ENCODE measurements at places on chromosomes 4 and X.

- no peak for DNase-seq
Observed at GRCh38 chrX:41984628-41985027, 61.3 kb upstream of the CASK start.

- no peak for DNase-seq
Observed at GRCh38 chr4:125369098-125369497, 54.3 kb downstream of the FAT4 start.

GRCh38 chrX:16113978-16114565, 9.3 kb upstream of the GRPR start:
- no peak for DNase-seq

GRCh38 chrX:139077281-139078250, 366.0 kb upstream of the FGF13 start:
- DNase-seq = no peak

- no peak for DNase-seq
Observed at GRCh38 chr4:88396681-88397080, 18.0 kb downstream of the HERC6 start.

DNA sequence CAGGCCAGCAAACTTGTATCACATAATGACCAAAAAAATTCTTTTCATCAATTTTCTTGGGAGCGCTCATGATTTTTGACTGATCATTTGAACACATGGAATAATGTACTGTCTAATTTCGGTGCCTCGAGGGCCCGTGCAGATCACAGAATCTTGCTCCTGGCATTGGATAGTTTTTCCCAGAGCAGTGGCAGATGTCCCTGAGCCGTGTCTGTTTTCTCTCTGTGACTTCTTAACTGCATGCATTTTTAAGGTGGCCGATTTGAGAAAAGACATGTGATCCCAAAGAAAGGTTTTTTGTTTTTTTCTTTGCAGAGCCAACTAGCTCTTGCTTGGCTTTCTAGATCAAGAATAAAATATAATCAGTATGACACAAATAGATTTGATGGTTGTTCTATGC, 19.7 kb downstream of the GPRIN3 start:
- DNase-seq = no peak

DNA sequence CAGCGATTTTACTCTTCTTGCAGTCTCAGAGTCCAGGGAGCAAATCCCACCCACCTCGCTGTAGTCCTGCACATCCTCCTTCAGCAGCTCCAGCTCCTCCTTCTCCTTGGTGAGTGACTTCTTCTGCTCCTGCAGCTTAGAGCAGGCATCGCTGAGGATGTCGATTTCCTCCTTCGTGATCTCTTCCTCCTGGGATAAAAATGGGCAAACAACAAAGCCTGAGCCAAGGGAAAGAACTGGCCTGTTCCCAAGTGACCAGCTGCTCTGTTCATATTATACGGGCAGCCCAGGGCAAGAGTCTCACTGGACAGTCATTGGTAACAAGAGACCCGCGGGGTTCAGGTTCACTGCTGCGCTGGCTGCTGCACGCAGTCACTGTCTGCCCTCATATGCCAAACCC, 26.2 kb downstream of the FGFR3 start:
- DNase-seq = no peak

DNA sequence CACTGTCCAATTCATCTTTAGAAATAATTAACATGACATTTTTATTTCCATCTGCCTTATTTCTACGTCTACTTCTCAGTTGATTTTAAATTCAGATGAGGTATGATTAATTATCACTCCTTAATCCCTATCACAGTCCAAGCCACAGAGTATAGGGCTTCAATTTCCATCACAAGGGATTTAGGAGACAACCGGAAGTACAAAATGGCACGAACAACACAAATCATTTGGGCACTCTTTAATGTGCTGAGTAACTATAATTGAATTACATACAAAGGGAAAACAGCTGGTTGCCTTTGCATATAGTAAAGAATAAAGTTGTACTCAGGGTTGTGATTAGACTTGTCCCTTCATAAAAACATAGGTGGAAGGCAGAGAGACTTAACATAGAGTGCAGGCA, 290.4 kb upstream of the MAGEB16 start:
- no peak for DNase-seq

GRCh38 chrX:124242131-124242530, 90.3 kb upstream of the TEX13D start:
- DNase-seq = no peak

DNA sequence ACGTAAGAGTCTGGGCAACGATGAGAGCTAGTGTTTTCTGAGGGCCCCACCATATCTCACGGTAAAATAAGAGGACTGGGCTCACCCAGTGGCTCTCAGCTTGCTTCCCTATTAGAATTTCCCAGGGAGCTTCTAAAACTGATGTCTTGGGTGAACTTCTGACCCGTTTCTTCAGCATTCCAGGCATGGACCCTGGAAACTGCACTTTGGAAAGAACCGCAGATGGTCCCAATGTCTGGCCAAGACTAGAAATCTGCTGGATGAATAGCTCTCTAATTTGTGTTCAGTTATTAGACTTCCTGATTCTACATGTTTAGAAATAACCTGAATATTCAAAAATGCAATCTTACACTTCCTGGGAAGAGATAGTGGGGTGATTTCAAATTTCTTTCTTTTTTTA, 127.8 kb downstream of the ANOS1 start:
- DNase-seq = no peak

DNA sequence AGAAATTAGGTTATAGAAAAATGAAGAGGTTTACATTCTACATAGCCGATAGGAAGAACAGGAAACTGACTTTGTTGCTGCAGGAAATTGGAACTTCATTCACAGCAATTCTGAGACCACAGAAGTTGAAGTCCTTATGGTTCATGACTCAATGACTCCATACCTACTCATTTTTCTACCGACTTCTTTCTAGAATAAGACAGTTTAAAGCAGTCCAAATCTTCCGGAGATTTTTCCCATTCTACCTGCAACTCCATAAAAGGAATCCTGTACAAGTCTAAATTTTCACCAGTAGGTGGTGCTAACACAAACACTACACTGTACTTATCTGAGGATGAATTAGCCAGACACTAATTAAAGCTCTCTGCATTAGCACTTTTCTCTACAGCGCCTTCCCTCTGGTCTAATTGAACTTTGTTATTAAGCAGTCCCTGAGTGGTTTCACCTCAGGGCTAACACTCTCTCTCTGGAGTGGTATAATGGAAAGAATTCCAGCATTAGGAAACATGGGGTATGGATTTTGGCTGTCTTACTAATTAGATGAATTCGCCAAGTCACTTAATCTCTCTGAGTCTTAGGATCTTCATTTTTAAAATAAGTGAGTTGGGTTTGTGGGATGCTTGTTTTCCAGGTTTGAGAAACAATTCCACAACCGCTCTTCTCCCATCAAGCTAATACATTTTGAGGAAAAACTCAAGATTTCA, 167.9 kb downstream of the SMIM20 start:
- no peak for DNase-seq

DNA sequence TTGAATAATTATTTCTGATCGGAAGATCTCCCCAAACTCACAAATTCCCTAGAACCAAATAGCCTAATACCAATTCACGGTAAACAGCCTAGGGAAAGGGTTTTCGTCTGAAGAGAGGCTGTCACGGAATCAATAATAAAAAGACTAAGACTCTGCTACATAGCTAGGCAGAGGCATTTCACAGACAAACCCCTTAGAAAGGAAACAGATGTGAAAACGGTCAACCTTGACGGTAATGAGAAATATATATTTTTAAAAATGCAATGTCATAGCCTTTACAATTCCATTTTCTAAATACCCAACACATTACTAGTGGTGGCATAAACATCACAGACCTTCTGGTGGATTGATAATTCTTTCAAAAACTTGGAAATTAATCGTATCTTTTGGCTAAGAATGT, 28.4 kb downstream of the PROM1 start:
- no peak for DNase-seq

DNA sequence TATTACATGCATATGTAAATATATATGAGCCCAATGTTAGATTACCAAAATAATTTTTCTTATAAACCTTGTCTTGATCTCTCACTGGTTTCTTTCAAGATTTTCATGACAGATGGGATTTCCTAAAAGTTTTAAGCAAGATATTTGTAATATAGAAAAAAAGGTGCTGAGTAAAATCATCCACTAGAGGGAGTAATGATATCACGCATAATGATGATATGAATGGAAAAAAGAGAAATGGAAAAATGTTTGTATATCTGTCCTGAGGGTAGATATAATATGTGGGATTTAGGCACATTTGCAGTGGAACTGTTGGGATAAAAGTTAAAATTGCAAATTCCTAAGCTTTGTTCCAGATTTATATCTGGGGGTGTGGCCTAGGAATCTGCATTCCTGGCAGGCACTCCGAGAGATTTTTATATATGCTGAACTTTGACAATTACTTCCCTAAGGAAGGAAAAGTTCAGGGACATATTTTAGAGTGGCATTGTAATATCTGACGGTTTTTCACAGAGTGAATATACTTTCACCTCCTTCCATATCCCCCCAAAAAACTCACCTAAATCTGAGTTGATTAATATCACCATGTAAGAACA, 60.5 kb downstream of the TMA16 start:
- DNase-seq = no peak

- DNase-seq = no peak
Observed at GRCh38 chr4:185332575-185333464, 62.9 kb downstream of the LRP2BP start.

- DNase-seq = no peak
Observed at GRCh38 chrX:672931-673330, 42.3 kb downstream of the SHOX start.

- DNase-seq = no peak
Observed at GRCh38 chrX:17520016-17520615, 145.1 kb downstream of the NHS start.

- no peak for DNase-seq
Observed at GRCh38 chrX:13570261-13570605, 832 bp downstream of the EGFL6 start.

DNA sequence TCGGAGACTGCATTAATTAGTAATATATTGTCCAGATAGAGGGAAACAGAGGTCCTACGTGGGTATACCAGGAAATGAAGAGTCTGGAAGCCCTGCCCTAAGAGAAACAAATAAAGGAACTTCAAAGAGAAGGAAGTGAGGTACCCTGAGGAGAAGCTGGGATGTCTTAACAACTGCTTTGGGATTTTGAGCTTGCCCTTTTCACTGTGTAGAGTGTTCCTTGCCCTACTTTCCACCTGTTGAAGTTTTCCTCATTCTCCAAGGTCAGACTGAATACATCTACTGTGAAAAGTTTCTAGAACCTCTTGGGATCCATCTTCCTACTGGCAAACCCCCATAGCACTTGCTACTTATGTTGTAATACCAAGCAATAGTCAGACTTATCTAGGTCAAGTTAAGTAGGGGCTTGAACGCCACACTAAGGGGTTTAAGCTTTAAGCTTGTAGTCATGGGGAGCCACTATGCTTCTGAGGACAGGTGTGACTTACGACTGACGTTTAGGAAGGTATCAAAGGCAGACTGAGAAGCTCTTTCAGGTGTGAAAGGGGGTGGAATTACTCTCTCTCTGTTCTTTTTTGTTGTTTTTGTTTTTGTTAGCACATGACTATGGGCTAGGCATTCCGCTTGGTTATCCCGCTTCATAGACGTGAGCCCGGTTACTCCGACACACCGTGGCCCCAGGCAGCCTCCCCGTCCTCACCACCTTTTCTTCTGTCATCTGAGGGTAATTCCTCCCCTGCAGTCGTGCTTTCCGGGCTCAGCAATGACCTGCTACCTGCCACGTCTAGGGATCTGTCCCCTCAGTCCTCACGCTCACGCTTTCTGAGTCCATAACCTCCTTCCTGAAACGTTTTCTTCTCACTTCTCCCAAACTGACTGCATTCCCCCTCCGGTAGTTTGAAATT, 959 bp upstream of the REST start:
- no peak for DNase-seq

DNA sequence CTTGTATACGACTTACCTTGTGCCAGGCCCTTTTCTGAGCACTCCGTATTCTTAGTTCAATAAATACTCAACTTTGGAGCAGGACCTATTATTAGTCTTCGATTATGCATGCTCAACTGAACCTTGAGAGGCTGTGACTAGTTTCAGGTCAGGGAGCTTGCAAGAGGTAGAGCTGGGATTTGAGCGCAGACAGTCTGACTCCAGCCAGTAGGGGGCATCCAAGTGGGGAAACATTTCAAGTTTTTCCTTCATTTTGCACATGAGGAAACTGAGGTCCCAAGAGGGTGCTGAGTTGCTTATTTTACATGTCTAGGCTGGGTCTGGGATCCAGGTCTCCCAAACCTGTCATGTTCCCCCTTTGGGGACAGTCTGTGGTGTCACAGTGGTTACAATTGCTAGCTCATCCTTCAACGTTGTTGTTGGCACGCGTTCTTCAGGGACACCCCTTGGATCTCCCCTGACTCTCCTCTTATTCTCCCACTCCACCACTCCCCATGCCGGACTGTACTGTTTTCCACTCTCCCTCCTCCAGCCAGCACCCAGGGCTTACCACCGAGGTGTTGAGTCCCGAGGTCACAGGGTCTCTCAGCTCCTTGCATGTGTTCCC, 6.7 kb upstream of the PRICKLE3 start:
- no peak for DNase-seq

GRCh38 chr4:46856333-46856732, 52.7 kb downstream of the COX7B2 start:
- no peak for DNase-seq

GRCh38 chrX:21632027-21632426, 26.1 kb downstream of the KLHL34 start:
- no peak for DNase-seq

DNA sequence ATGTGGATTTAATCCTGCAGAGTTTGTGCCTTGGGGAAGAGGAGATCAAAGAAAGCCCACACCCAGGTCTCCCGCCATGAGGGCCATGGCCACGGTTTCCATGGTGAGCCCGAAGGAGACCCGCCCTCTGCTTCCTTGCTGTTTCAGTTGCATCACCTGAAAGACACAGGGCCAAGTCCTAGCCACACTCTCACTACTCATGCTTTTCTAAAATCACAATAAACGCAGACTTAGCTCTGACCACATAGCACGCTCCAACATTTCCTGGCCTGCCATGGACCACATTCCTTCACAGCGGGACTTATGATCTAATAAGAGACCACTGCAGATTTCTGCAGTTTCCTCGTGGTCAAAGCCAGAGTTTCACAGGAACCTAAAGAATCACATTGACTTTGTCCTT, 426.0 kb upstream of the NR3C2 start:
- DNase-seq = no peak

GRCh38 chrX:154739952-154740465, 10.9 kb downstream of the GAB3 start:
- no peak for DNase-seq

GRCh38 chr4:118175506-118175905, 141.2 kb downstream of the NDST3 start:
- DNase-seq = no peak

GRCh38 chrX:45765767-45766166, 565.1 kb upstream of the DIPK2B start:
- no peak for DNase-seq

GRCh38 chrX:97030947-97031346, 147.2 kb downstream of the RPA4 start:
- no peak for DNase-seq
